ENCODE measurements at places on chromosomes 13 and 19.

DNA sequence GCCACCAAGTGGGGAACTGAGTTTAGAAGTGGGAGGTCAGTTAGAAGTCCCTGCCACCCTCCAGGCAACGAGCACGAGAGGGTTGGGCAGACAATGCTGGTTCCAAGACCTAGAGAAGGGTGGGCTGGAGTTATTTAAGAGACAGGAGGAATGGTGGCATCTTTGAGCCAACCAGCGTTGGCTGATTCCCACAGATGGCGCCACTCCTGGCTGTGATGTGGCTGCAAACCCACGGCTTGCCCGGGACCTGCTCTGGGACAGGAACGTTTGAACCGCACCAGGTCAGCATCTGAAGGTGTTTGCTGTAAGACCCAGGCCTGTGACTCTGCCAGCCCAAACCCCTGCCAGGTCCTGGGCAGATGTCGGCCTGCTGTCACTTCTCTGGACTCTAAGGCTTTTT lies 42.8 kb downstream of the BICRA start:
- DNase-seq, result no peak

GRCh38 chr19:52138278-52138982 lies 1.3 kb downstream of the ZNF616 start:
- DNase-seq, result no peak

DNA sequence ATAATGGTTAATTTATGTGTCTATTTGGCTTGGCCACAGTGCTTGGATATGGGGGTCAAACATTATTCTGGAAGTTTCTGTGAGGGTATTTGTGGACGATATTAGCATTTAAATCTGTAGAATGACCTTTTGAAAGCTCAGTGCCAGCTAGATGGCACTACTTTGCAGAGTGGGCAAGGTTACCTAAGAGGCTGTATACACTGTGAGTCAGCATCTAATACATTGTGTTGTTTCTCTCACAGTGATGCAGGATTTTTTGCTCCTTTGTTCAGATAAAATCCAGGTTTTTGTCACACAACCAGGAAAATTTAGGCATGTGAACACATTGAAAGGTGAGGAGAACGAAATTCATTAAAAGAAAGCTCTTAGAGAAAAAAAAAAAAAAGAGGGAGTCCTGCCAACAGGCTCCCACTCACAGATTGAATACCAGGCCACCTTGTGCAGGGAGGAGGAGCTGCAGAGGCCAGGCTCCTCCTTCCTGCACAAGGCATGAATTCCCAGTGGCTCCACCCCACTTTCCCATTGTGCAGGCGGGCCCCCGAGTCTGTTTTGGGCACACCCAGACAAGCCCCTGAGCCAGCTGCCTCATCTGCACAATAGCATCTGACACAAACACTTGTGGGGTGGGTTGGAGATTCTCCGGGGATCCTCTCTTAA lies 551.0 kb upstream of the ATXN8OS start:
- DNase-seq, result no peak

- DNase-seq, result no peak
These were observed 62.4 kb downstream of the ATP11A start for GRCh38 chr13:112752211-112752610.

DNA sequence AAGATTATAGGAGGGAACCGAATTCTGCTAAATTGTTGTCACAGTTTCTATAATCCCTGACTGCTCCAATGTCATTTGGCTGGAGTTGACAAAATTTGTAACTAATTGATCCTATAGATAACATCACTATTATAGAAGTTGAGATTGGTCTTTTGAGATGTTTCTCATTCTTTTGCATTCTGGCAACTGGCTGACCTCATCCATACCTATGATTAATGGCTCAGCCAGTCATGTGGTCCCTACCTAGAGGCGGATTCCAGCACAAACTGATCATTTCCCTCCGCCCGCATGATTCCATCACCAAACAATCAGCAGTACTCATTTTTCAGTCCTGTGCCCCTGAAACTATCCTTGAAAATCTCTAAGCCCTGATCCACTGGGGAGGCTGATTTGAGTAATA lies 4.2 kb downstream of the PSG2 start:
- DNase-seq, result no peak

- DNase-seq, result no peak
These were observed 223.2 kb downstream of the FGF9 start for GRCh38 chr13:21894091-21894490.

- no peak for DNase-seq
These were observed 8.1 kb downstream of the ARHGEF7 start for GRCh38 chr13:111123221-111123620.

DNA sequence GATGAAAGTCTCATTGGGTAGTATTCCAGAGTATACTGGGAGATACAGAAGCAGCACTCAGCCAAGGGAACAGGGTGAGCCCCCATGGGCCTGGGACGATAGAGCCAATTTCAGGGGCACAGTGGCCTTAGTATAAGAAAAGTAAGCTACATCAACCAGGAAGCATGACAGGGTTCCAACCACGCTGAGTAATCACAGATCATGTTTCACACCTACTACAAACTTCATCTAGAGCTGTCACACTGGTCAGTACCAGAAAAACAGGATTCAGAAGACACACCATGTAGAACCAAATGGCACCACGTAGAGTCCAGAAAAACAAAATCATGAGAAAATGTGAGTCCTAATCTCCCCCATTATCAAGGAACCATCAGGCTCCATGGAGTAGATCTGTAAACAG lies 1292.4 kb upstream of the MIR17HG start:
- peak; percentile 9 for DNase-seq

- no peak for DNase-seq
These were observed 60.7 kb downstream of the DOCK9 start for GRCh38 chr13:98917116-98917515.

GRCh38 chr19:51462276-51462675 lies 4.0 kb upstream of the SIGLEC8 start:
- DNase-seq, result no peak

GRCh38 chr13:25752957-25753551 lies 298.8 kb downstream of the SHISA2 start:
- peak; percentile 95 for DNase-seq

DNA sequence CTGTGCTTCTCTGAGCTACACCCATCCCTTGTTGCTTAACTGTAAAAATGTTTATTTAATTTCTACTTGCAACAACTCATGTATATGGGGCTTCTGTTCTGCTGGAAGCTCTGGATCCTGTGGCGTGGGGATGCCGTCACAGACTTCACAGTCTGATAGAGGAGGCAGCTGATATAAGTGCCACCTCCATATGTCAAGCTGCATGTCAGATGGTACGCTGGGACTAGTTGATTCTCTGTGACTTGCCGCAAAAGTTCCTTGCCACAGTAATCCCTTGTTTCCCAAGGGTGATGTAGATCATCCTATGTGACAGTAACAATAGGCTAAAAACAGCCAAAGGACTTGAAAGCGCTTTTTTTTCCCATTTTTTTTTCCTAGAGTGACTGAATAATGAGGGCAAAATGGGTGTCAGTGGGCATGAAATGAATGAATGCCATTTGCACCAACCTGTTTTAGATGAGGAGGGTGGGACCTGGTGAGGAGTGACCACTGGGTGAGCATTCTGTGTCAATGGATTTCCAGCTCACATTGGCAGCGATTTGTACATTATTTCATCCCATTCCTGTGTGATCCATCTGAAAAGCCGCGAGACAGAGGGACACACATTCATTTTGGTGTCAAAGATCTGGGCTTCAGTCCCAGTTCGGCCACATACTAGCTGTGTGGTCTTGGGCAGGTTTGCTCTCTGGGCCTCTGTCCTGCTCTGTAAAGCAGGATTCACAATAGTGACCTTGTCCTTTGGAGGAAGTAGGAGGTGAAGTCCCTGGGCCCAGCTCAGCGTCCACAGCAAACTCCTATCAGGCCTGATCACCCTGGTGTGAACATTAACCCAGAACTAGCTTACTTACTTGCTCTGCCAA lies 88.9 kb upstream of the RNF113B start:
- DNase-seq, result peak; percentile 76

DNA sequence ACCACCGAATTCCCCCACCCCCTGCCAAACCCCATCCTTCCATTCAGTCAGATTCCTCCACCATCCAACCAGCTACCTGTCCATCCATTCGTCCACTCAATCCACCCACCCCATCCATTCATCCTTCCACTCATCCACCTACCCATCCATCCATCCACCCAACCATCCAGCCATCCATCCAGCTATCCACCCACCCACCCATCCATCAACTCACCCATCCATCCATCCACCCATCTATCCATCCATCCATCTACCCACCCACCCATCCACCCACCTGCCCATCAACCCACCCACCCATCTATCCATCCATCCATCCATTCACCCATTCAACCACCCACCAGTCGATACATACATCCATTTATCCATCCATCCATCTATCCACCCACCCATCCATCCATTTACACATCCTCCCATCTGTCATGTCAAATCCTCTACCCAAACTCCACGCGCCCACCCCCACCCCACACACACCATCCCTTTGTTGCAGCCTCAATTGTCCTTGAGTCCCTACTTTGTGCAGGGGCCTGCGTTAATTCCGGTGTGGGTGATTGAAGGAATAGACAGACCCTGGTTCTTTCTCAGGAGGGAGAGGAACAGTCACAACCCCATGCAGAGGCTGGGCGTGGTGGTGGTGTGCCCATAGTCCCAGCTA lies 5.3 kb upstream of the SLC5A5 start:
- DNase-seq, result no peak

DNA sequence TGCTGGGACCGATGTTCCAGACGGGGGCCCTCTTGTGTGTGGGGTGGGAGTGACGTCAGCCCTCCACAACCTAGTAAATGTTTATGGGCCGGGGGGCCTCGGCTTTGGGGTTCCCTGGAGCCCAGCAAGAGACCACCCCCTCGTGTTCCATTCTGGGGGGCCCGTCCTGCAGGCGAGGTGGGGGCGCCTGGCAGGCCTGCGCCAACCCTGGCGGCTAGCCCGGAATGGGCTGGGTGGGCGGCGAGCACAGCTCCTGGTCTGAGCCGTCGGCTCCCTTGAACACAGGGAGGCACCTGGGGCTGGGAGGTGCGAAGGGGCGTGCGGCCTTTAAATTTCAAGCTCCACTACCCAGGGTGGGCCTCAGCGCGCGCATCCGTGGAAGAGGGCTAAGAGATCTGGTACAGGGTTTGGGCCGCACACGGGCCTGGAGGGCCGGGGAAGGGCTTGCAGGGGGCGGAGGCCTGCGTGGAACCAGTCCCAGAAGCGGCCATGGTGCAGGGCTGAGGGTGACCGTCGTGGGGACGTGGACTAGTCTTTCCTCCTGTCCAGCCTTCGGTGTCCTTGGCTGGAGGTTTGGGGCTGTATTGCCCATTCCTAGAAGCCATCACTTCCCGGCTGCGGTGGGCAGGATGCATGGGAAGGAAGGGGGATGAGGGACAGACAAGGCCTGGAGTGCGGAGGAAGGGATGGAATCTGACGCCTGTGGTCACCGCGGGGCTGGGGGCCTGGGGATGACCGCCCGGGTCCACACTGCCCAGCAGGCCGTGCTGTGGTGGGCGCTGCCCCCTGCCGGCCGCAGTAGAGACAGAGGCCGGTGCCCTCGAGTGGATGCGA lies 11.4 kb downstream of the NDUFA11 start:
- peak; percentile 37 for DNase-seq

GRCh38 chr13:42363941-42364612 lies 92.1 kb downstream of the AKAP11 start:
- DNase-seq, result peak; percentile 58

DNA sequence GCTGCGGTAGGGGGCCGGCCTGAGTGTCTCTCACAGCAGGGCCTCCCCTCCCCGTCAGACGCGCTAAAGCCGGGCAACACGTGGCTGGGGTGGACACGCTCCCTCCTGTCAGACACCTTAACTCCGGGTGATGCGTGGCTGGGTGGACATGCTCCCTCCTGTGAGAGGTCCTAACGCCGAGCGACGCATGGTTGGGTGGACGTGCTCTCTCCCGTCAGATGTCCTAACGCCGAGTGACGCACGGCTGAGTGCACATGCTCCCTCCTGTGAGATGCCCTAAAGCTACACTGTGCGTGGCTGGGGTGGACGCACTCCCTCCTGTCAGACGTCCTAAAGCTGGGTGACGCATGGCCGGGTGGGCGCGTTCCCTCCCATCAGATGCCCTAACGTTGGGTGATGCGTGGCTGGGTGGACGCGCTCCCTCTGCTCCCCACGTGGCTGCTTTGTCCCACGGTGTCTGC lies 126.1 kb upstream of the MCF2L start:
- no peak for DNase-seq

- DNase-seq, result no peak
These were observed 33.3 kb upstream of the ALOX5AP start for GRCh38 chr13:30702006-30702405.

DNA sequence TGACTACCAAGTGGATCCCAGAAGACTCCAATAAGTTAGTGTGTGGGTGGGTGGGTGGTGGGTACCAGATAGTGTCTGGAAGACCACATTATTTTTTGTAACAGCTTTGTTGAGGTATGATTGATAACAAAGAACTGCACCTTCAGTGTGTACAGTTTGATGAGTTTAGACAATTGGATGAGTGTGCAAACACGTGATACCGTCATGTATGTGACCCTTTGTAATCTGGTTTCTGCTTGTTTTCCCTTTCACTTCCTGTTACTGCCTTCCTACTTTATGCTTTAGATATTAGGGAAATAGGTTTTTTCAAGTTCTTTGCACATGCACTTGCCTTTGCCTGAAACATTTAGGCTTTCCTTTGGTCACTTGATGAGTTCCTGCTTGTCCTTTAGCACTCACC lies 8.5 kb downstream of the RPL21 start:
- DNase-seq, result no peak

GRCh38 chr13:57629821-57630235 lies 1.7 kb upstream of the PCDH17 start:
- DNase-seq, result peak; percentile 93

GRCh38 chr19:2782329-2782935 lies 641 bp downstream of the SGTA start:
- DNase-seq, result no peak

GRCh38 chr13:23354520-23354919 lies 79.0 kb downstream of the SACS start:
- DNase-seq, result no peak

GRCh38 chr13:30874561-30874960 lies 31.5 kb upstream of the MEDAG start:
- DNase-seq, result no peak

DNA sequence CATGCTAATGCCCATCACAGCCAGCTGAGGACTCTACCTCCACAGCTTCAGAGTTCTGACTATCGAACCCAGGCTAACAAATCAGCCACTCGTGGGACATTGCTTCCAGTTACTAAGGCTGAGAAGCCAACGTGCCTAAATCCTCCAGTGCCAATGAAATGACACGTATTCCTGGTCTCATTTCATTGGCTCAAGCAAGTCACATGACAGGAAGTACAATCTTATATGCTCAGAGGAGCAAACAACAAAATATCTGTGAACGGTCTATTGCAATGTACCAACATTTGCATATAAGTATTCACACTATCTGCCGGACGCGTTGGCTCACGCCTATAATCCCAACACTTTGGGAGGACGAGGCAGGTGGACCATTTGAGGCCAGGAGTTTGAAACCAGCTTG lies 12.8 kb upstream of the IZUMO2 start:
- no peak for DNase-seq

DNA sequence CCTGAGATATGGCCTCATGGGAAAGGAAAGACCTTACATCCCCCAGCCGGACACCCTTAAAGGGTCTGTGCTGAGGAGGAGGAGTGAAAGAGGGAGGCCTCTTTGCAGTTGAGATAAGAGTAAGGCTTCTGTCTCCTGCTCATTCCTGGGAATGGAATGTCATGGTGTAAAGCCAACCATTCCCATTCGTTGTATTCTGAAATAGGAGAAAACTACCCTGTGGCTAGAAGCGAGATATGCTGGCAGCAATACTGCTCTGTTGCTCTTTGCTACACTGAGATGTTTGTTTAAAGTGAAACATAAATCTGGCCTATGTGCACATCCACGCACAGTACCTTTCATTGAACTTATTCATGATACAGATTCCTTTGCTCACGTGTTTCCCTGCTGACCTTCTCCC lies 783 bp upstream of the ZNF587B start:
- no peak for DNase-seq

Data from astrocyte of the spinal cord (primary cell).